IgD-negative memory B cell (primary cell): ENCODE measurements at places on chromosomes 1 and 21. TPM values are rescaled to one million over a fixed set of nuclear protein-coding genes. Genes with fewer than 3 reads are reported as not detected.

SYT11 gene
- 4.9 TPM for polyA plus RNA-seq

USP16 gene
- polyA plus RNA-seq = 25.7 TPM

FAM177B gene
- 30.0 TPM for polyA plus RNA-seq

EXTL2 gene
- 2.6 TPM for polyA plus RNA-seq

TMPRSS3 gene
- polyA plus RNA-seq = not detected

THEM5 gene
- not detected for polyA plus RNA-seq

LCE3A gene
- not detected for polyA plus RNA-seq

G0S2 gene
- 0.38 TPM for polyA plus RNA-seq

FAM229A gene
- 1.7 TPM for polyA plus RNA-seq

NECTIN4 gene
- not detected for polyA plus RNA-seq

ATP5PB gene
- polyA plus RNA-seq = 390 TPM

C1orf116 gene
- polyA plus RNA-seq = 0.14 TPM

MAD2L2 gene
- 49.1 TPM for polyA plus RNA-seq

BARHL2 gene
- not detected for polyA plus RNA-seq

SYT14 gene
- not detected for polyA plus RNA-seq

SELP gene
- 2.2 TPM for polyA plus RNA-seq

C1QTNF12 gene
- polyA plus RNA-seq = 0.88 TPM

TNNT2 gene
- polyA plus RNA-seq = not detected

FMN2 gene
- not detected for polyA plus RNA-seq
